Transverse colon (tissue), 4 donors: ENCODE measurements at places on chromosomes 16 and 17.
A peak's percentile ranks its signal among the peaks of the same experiment; 100 is the strongest.

GRCh38 chr17:43891851-43892646 is 15.3 kb downstream of the MPP2 start:
- DNase-seq, result no peak

DNA sequence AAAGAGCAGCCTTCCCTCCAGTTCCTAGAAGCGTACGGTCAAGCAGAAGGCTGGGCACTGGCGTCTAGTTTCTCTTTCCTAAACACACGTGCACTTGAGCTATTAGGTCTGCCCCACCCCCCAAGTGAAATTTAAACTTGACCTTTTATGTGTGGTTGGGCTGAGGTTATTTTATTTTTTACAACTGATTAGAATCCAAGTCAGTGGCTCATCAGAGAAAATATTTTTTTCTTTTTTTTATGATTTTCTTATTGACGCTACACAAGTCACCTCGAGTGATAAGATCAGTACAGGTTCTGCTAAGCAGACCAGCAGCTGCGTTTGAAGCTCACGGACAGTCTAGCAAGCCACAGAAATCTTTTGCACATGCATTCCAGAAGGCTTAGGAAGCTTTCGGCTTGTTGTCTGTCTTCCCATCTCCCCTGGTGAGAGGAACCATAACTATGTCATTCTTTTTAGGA is 95.1 kb downstream of the ZFHX3 start:
- DNase-seq, result no peak

DNA sequence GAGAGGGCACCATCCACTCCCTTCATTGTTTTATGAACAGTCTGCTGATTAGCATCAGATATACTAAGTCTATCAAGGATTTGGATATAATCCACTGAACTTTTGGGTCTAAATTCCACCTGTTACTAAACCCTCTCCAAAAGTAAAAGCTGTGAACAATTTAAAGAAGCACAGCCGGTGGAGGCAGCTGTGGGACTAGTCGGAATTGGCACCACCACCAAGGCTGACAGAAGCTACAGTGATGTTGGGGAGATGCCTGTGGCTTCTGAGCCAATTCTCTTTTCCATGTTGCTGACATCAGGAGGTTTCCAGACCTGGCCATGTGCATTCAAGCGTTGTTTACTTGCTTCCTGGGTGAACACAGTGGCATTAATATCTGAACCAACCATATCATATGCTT is 679.0 kb upstream of the CA10 start:
- no peak for DNase-seq

GRCh38 chr17:63954402-63955063 is 18.2 kb downstream of the SCN4A start:
- peak; percentile 34 for DNase-seq

- DNase-seq, result no peak
Observed at GRCh38 chr17:50658616-50659015, 23.9 kb downstream of the ABCC3 start.

DNA sequence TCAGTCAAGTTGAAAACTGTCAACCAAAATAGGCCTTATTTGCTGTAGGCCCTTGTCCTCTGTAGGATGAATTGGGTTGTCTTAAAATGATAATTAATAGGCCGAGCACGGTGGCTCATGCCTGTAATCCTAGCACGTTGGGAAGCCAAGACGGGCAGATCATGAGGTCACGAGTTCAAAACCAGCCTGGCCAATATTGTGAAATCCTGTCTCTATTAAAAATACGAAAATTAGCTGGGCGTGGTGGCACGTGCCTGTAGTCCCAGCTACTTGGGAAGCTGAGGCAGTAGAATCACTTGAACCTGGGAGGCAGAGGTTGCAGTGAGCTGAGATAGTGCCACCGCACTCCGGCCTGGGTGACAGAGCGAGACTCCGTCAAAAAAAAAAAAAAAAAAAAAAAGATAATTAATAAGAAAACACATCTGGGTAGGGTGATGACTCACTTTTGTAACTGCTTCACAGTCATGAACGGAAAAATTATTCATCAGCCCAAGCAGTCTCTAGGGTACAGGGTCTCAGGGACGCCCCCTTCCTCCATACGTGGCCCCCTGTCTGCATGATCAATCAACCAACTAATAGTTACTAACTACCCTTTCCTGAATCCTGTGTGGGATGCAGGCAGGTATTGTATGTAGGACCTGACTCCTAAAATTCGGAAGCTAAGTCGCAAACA is 137.0 kb upstream of the RCVRN start:
- DNase-seq, result no peak

- DNase-seq, result no peak
Observed at GRCh38 chr16:12124742-12125141, 148.2 kb downstream of the SNX29 start.

- DNase-seq, result no peak
Observed at GRCh38 chr17:37206299-37206698, 169.5 kb upstream of the C17orf78 start.

DNA sequence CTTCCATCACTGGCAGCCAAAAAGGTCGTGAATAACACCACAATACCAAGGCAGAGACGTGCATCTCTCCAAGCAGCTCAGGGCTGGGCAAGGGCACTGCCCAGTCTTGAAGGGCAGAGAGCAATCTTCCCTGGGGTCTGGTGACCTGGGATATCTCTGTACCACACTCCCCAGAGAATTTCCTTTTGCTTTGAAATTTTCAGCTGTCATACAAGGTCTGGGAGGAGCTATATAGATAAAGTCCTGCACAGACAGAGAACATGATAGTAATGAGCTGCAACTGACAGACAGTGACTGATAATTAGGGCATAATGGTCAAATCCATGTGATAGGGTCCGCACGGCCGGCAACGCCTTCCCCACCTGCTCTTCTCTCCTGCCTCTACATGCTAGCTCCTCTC is 68.2 kb downstream of the DYNLRB2 start:
- DNase-seq, result no peak

DNA sequence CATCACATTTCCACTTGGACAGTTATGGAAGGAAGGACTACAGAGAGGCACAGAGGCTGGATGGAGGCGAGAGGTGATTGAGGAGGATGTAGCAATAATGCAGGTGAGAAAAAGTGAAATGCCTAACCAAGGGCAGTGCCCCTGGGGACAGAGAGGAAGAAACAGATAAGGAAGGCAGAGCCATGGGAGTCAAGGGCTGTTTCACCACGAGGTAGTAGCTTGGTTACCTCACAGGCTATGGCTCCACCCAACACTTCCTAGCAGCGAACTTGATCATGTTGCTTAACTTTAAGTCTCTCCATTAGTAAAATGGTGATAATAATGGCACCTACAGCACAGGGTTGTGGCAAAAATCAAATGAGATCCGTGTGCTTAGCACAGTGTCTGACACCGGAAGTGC is 83.9 kb downstream of the YPEL2 start:
- no peak for DNase-seq

- no peak for DNase-seq
Observed at GRCh38 chr16:11107780-11108465, 148.1 kb downstream of the SOCS1 start.

DNA sequence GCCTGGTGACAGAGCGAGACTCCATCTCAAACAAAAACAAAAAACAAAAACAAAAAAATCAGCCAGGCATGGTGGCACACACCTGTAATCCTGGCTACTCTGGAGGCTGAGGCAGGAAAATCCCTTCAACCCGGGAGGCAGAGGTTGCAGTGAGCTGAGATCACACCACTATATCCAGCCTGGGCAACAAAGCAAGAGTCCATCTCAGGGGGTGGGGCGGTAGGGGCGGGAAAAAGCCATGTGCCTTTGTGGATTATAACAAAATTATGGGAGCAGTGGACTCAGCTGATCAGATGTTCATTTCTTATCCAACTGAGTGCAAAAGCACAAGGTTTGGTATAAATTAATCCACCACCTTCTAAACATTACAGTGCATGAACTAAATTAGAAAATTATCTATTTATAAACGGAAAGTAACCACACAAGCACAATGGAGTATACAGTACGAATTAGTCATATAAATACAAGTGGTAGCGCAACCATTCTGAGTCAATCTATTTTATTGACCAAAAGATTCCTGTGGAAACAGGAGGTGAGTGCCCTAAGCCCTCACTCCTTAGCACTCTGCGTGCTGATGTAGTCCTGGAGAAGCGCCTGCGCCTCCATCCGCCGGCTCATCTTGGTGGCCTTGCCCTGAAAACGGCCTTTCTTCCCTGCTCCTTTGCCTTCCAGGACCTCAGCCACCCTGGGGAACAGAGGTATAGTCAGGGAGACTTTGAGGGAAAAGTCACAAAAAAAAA is 14.0 kb downstream of the AARSD1 start:
- no peak for DNase-seq

DNA sequence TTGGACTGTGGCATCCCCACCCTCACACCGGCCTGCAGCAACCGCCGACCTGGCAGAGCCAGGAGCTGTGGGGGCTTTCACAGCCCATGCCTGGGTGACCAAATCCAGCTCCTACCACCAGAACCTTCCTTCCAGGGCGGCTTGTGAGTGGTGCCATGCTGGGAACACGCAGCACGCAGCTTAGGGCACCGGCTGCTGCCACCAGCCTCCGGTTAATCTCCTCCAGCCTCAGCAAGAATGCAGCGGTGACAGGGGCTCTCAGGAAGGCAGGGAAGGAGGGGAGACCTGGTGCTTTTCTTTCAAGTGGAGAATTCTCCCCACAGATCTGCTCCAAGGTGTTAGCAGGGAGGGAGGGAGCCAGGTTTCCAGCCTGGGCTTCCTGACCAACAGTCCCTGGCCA is 32.3 kb upstream of the ANKRD40CL start:
- no peak for DNase-seq

GRCh38 chr17:16935786-16936185 is 36.1 kb downstream of the TNFRSF13B start:
- peak; percentile 6 for DNase-seq

- DNase-seq, result no peak
Observed at GRCh38 chr17:70892527-70892926, 723.2 kb downstream of the KCNJ2 start.

DNA sequence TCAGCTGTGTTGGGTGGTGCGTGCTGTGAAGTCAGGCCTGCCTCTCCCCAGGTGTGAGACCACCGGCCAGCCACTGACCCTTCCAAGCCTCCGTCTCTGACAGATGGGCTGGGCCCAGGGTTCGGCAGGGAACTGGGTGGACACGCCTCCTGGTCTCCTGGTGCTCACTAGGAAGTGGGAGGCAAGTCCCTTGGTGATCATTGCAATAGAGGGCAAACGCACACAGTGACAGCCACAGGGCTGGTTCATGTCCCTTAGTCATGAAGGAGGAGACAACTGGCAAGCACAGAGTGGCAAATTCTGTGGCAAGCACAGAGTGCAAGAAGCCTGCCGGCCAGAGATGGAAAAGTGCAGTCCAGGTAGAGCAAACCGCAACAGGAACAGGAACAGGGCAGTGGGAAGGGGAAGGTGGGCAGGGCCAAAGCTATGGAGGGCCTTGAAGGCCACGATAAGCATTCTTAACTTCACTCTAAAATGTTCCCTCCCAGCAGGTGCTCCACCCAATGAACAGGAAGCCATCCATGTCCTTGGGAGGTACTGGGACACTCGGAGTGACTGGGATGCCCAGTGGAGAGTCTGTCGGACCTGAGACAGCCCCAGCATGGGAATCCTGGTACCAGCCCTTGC is 21.9 kb downstream of the USP7 start:
- DNase-seq, result no peak

GRCh38 chr16:1787056-1787321 is 4.2 kb downstream of the NUBP2 start:
- DNase-seq, result no peak

- no peak for DNase-seq
Observed at GRCh38 chr17:40022497-40022896, 7.3 kb downstream of the CSF3 start.

DNA sequence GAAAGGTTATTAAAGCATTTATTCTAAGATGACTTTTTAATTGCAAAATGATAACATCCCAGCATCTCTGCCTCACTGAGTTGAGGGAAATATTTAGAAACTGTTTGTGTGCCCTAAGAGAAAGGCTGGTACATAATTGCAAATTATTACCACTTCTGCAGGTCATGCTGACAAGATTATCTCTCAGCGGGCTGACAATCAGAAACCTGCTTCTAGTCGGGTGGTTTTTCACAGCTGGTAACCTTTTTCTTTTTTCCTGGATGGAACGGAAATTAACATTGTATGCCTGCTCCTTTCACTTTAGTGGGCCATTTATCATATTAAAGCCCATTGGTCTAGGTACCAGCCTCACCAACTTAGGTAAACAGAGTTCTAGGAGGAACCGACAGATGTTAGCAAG is 17.0 kb upstream of the NUDT7 start:
- no peak for DNase-seq

DNA sequence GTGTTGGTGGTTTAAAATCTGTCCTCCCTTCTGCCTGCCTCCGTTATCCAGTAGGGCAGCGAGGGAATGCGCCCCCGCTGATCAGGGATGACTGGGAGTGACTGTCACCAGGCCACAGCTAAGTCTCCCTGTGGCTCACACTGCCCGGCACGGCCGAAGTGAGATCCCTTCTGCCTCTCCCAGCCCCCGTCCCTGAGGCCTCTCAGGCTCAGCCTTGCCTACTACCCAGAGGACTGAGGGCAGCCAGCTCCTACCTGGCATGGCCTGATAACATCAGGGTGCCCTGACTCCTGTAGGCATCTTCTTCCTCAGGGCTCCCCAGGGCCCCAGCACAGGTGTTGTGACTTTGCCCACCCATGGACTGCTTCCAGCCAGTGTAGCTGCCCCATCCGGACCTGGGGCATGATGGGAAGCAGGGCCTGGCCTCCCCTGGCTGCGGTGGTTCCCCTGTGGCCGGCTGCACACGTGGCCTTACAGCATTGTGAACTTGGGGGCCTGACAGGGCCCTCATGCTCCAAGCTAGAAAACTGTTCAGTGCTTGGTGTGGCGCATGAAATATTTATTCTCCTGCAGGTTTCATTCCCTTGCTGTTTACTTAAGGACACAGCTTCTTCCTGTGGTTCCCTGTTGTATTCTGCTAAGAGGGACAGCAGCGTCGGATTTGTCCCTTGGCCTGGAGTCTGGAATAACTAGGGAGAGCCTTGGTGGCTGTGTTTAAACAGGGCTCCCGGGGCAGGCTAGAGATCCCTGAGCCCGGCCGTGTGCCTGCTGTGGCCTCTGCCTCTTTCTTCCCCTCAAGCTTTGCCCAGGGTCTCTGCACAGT is 30.0 kb downstream of the GINS2 start:
- no peak for DNase-seq

- no peak for DNase-seq
Observed at GRCh38 chr16:22027633-22028032, 19.7 kb downstream of the MOSMO start.

GRCh38 chr17:39927929-39928857 is 661 bp downstream of the LRRC3C start:
- peak; percentile 46 for DNase-seq

- no peak for DNase-seq
Observed at GRCh38 chr16:59658572-59658971, 924.5 kb upstream of the GOT2 start.

DNA sequence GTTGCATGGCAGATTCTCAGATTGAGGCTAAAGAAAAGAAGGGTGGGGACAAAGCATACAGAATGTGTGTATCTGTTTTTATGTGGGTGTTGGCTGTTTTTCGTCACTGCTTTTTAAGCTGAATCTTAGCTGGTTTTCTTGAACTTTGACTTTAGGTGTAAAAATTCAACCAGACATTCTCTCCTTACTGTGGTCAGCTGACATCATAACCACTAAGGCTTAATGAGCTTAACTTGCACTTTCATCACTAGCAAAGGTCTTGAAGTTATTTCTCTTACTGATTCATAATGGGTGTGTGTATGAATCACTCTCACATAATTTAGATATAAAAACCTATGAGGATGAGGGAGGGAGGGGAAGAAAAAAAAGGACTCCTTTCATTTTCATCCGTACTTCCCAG is 4.0 kb upstream of the CDC6 start:
- no peak for DNase-seq
